ENCODE measurements at places on chromosomes 12 and 14. TPM values are rescaled to one million over a fixed set of nuclear protein-coding genes. Genes with fewer than 3 reads are reported as not detected.

- H3K36me3 ChIP-seq = no peaks in the 10 kb centered on the region
- H3K27ac ChIP-seq = no peak overlapping the region
- DNase-seq = no peak
- H3K4me1 ChIP-seq = no peaks in the 10 kb centered on the region
Observed at GRCh38 chr12:100871195-100871734, 76.7 kb downstream of the ANO4 start.

FRS2 gene
- total RNA-seq = 9.5 TPM

P2RX7 gene
- total RNA-seq = 5.0 TPM

NEUROD4 gene
- total RNA-seq = not detected

KRT81 gene
- total RNA-seq = not detected

MUCL1 gene
- total RNA-seq = not detected

Measured in activated CD4-positive, alpha-beta T cell treated with anti-CD3 and anti-CD28 coated beads for 36 hours (primary cell).